ENCODE measurements at places on chromosomes 2 and 18. TPM values are rescaled to one million over a fixed set of nuclear protein-coding genes. Genes with fewer than 3 reads are reported as not detected.

- no peak for DNase-seq
Observed at GRCh38 chr18:8742387-8743361, 37.3 kb downstream of the MTCL1 start.

DNA sequence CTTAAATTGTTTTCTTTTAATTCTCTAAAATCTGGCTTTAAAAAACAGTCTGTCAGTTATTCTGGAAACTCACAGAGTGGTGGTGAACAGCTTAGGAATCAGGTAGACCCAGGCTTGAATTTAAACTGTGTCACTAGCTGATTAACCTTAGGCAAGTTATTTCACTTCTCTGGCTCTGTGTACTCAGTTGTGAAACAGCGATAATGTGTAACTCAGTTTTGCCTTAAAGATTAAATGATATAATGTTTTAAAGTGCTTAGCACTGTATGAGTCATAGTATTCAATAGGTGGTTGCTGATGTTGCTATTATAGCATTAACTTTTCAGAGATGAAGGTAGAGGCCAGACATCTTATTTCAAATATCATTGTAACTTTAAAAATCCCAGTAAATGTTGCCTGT is 40.7 kb downstream of the PKP4 start:
- no peak for DNase-seq

GRCh38 chr2:222479859-222480258 is 55.5 kb downstream of the SGPP2 start:
- DNase-seq = no peak

DNA sequence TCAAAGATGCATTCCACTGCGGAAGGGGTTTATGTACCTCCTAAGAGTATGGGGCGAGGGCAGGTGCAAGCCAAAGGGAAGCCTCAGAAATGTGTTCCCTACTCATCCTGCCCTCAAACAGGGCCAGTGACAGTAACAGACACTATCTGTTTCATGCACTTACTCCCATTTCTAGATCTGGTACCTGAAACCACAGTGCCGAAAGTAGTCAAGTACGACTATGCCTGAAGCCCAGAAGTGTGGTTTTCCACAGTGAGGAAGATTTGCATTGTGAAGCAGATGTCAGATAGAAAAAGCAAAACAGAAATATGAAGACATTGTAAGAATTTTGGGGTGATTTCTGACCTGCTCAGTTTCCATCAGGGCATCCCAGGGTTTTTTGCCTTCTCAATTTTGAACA is 748.7 kb downstream of the RNF144A start:
- no peak for DNase-seq

- DNase-seq = no peak
Observed at GRCh38 chr2:71506222-71507153, 53.1 kb downstream of the DYSF start.

DNA sequence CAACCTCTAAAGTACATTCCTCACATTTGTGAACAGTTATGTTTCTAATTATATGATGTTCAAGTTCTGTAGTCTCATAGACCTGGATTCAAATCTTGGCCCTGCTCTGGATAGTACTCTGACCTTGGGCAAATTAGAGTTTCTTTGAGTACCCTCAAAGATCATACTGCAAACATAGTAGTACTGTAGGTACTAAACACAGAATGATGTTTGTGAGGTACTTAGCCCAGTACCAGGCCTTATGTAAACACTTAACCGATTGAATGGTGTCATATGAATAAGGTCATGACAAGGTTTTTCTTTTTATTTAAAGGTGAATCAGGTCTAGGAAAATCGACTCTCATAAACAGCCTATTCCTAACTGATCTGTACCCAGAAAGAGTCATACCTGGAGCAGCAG is 19.1 kb downstream of the SEPTIN2 start:
- no peak for DNase-seq

DNA sequence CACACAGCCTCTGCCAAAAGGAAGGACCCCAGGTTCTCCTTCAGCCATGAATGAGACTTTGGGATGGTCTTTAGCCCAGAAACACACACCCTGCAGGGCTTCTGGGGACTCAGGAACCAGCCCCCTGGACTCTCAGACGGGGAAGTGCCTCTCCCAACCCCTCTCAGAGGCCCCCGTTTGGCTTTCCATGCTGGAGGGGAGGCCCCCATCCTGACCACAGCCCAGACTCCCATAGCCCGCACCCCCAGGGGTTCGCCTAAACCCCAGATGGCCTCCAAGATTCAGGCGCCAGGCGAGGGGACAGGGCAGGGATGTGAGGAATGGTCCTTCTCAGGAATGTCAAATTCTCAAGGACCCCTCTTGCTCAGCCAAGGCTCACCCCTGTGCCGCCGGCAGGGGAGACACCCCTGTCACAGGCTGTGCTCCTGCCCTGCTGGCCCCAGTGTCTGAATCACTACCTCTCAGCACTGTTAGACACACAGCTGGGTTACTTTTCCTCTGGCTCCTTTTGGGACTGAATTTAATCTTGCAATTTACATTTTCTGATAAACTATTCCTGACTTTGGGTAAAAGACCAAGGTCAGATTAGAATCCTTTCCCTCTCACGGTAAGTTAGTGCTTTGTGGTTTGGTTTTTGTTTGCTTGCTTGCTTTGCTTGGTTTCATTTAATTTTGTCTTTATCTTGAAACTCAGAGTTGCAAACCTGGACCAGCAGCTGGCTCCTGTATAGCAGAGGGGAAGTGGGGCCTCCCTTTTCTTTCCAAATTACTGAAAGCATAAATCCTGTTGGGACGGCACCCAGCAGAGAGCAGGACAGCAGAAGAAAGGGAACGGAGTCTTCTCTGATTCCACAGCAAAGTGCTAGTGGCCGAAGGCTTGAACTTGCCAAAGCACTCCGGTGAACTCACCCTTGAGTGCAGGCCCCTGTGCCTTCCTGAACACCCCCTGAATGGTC is 198.9 kb upstream of the RAB6C start:
- no peak for DNase-seq

Gene SPHKAP
- not detected for total RNA-seq

- DNase-seq = no peak
Observed at GRCh38 chr2:152083202-152083875, 15.5 kb downstream of the CACNB4 start.

DNA sequence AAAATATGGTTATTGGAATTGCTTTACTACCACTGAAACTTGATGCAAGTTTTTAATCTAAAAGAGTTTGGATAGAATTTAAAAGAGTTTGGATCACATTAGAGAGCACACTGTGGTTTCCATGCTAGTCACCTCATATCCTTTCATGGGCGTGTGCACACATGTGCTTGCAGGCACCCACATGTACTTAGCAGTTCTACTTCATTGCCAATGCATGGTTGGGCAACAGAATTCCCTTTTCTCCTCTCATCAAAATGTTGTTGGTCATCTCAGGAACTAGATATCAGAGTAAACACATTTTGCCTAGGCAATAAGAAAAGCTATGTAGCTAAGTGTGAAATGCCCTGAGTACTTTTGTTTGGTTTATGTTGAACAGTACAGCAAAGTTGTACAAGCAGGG is 254.1 kb upstream of the RASGRP3 start:
- DNase-seq = no peak

DNA sequence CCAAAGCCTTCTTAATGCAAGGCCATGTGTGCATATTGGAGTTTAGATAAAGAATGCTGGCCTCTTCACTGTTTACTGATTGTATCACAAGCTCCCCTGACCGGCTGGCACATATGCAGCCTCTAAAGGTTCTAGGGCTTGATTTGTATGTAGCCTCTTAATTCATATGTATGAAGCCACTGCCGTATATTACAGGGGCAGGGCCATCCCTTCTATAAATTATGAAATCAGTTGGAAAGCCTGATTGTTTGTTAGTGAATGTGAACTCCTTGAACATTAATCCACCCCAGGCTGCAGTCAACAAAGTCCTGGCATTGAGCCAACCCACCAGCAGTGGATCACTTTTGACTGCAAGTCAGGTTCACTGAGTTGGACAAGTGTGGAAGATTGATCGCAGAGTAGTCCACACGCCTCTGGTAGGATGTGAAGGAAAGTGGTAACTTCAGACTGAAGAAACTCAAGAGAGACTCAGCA is 61.6 kb upstream of the PARD3B start:
- DNase-seq = no peak

Gene NEU4
- 0.35 TPM for total RNA-seq

GRCh38 chr2:217604527-217605194 is 398.1 kb downstream of the TNS1 start:
- DNase-seq = no peak

DNA sequence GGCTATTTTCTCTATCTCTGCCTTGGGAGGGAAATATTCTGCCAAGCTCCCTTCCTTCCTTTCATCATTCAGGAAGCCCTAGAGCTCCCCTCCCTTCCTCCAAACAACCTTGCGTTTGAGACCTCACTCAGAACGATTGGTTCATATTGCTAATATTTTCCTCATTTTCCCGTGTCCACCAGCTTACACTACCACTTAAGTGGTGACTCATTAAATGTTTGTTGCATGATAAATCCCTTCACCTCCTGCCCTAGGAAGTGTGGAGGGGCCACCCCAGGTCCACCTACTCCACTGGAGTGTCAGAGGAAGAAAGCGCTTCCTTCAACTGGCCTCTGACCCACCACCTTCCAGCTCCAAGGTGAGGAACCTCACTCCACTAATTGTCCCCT is 2.3 kb upstream of the LPIN2 start:
- DNase-seq = no peak
